ENCODE measurements at places on chromosomes 6 and 20.

DNA sequence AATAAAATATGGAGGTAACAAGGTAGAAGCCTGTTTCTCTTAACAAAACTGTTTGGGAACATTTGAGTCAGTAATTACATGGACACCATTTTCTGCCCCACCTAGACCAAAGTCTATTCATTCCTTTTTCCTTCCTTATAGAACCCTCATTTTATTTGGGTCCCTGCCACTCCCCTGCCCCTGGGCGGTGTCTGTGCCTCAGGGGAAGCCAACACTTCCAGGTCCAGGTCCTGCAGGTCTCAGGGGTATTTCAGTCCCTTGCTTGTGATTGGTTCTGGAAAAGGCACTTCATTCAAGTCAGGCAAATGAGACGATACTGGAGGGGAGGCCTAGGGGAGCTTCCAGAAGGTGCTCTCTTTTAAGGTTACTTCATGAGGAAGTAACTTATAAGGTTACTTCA, 42.3 kb downstream of the SLC35D3 start:
- DNase-seq, result no peak

DNA sequence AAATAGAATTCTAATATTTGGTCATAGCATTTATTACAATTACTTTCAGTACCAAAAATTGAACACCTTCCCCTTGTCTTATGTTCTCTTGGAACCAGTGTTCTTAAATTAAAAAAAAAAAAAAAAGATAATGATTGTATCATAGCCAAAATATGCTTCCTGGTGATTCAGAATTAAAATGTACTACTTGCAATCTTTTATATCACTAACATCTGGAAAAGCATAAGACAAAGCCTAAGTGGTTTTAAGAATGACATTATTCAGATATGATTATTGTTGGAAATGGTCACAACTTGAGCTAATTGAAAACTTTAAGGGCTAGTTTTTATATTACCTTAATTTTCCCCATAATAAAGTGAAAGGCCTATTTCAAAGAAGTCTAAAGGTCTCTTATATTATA, 493.3 kb upstream of the MARCKS start:
- no peak for DNase-seq

DNA sequence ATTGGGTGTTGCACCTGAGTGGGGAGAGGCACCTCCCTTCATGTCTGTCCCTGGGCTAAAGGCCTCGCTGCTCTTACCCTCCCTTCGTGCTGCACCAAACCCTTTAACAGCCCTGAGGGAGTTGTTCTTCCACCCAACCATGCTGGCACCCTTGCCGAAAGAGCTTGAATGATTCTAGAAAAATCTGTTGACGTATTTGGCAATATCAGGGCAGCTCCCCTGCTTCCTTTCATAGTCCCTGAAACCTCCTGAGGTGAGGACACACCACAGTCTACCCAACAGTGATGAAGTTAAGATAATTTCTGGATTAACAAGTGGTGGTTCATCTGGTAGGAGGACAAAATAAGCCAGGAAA, 15.3 kb downstream of the CD83 start:
- DNase-seq, result no peak

DNA sequence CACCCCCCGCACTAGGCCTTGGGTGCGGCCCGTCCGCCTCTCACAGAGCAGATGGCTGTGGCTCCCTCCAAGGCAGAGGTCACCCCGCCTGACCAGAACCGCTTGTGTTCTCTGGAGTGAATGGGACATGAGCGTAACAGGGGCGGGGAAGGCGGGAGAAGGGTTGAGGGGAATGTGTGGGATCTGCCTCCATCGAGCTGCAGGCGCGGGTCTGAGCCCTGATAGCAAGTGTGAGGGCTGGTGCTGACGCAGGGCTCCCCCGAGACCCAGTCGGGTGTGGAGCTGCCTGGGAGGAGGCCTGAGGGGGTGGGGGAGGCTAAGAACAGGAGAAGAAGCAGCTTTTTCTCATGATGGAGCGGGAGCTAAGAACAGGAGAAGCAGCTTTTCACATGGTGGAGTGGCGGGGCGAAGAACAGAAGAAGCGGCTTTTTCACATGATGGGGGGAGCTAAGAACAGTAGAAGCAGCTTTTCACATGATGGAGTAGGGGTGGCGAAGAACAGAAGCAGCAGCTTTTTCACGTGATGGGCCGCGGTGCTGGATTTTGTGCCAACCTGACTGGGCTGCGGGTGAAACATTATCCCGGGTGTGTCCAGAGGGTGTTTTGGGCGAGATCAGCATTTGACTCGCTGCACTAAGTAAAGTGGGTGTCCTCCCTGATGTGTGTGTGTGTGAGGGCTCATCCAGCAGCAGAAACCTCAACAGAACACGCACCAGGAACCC, 169.3 kb downstream of the TTLL2 start:
- no peak for DNase-seq

DNA sequence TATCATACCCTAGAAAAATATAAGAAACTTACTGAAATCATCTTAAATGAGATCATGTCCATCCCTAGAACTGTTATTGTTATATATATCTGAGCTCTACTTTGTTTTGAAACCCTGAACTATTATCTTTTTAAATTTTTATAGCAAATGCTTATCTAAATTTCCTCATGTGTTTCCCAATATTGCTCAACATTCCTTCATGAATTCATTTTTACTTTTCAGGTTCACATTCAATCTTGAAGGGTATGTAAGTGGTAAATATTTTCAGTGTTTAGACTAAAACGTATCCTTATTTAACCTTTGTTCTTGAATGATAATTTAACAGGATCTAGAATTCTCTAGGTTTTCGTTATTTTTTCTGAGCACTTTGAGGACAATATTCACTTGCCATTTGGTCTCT, 23.9 kb downstream of the PDE7B start:
- no peak for DNase-seq

GRCh38 chr6:39935241-39935640, 979 bp upstream of the MOCS1 start:
- DNase-seq, result no peak

DNA sequence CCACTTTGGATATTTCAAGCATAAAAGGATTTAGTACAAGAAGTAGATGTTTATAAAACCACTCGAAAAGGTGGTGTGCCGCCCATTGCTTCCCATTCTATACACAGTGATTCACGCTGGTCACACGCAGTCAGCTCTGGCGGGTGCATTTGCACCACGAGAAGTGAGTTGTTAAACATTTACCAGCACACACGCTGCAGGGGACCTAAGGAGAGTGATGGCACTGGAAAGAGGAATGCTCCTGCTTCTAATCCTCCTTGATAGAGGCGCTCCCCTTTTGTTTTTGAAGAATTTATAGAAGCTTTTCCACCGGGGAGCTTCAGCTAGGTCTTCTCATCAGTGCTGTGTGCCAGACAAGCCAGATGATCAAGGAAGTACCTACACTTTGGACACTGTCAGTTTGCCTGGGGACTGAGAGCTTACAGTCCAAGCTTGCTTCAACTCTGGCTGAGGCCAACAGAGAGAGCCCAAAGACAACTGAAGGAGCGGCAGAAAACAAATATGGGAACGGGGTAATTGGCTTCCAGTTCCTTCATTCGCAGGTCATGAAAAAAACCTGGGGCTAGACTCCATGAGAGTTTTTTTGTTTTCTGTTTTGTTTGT, 31.2 kb downstream of the MUC22 start:
- no peak for DNase-seq

DNA sequence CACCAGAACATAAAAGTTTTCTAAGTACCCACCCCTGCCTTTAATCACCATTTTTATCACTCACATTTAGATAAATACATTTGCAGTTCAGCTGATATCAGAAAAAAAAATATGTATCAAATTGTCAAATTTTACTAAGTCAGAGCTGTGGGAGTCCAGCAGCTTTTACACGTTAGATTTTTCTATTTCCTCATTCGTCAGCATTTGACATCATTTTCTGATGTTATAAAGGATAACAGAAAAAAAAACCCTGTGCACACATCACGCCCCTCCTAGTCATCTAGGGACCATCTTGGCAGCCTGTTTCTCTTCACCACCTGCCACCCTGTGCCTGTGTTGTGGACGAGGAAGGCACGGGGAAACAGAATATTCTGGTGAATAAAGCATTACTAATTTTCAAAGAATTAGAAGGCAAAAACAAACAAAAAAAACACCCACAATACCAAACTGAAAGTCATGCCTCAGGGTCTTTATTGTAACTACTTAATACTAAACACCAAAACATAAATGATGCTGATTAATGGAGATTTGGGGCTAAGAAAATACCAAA, 12.4 kb downstream of the B4GALT5 start:
- peak; percentile 68 for DNase-seq

- no peak for DNase-seq
Observed at GRCh38 chr20:55649254-55649653, 356.1 kb downstream of the CBLN4 start.

DNA sequence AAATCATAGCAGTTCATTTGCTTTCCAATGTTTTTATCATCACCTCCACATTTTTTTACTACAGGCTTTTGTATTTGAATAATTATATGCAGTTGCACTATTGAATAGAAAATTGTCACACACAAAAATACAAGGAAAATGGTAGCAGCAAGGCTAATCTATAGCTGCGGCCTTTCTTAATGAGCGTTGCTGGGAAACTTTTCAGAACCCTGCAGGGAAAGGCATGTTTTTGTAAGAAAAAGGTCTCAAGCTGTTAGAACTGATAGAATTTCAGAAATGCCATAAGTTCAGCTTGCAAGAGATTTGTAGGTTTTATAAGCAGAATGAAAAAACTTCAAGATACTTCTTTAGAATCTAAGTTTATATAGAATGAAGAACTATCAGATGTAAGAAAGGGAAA, 535.8 kb downstream of the LMBRD1 start:
- no peak for DNase-seq

DNA sequence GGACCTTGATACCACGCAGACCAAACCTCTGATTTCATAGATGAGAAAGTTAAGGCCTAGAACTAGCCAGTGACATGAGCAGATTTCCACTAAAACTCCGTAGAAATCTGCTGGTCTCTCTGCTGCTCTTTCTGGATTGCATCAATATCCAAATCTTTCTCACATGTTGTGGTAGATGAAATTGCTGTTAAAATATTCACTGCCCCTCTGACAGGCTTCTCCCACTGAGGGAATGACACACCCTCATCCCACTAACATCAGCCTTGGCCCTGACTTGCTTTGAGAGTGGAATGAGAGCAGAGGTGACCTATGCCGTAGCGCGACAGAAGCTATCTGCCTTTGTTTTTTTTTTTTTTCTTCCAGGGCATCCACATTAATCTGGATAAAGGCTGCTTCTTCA, 20.4 kb upstream of the EXOC2 start:
- DNase-seq, result no peak

DNA sequence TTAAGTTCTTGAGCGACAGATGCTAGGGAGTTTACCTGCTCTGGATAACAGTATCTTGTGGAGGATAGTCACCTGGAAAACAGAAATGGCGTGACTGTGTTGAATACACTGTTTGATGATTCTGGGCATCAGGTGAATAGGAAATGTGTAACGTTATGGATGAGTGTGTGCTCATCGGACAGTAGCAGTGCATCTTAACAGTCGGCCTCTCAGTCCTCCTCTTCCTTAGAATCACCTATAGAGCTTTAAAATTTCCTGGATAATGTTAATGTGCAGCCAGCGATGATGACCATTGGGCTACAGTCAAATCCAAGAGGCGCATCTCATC, 217.7 kb downstream of the OR2B2 start:
- no peak for DNase-seq

- DNase-seq, result no peak
Observed at GRCh38 chr6:118669561-118669960, 18.2 kb upstream of the CEP85L start.

GRCh38 chr20:4088766-4089165, 73.4 kb upstream of the RNF24 start:
- no peak for DNase-seq

- DNase-seq, result no peak
Observed at GRCh38 chr6:132491303-132491702, 21.6 kb downstream of the STX7 start.

DNA sequence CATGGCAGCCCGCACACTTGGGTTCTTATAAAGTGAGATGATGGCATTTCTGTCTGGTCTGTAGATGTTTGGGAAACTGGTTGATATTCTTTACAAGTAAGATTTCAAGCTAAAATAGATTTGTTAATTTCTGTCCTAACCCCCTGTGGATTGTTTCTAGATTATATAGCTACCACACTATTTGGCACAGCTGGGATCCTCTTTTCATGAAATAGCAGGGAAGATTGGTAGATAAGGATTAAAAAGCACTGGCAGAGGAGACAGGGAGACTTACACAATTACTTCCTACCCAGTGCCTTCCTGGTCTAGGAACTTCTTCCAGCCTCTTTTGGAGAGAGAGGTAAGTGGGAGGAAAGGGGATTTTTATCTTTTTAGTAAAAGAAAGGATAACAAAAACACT, 13.2 kb upstream of the ATXN1 start:
- no peak for DNase-seq

DNA sequence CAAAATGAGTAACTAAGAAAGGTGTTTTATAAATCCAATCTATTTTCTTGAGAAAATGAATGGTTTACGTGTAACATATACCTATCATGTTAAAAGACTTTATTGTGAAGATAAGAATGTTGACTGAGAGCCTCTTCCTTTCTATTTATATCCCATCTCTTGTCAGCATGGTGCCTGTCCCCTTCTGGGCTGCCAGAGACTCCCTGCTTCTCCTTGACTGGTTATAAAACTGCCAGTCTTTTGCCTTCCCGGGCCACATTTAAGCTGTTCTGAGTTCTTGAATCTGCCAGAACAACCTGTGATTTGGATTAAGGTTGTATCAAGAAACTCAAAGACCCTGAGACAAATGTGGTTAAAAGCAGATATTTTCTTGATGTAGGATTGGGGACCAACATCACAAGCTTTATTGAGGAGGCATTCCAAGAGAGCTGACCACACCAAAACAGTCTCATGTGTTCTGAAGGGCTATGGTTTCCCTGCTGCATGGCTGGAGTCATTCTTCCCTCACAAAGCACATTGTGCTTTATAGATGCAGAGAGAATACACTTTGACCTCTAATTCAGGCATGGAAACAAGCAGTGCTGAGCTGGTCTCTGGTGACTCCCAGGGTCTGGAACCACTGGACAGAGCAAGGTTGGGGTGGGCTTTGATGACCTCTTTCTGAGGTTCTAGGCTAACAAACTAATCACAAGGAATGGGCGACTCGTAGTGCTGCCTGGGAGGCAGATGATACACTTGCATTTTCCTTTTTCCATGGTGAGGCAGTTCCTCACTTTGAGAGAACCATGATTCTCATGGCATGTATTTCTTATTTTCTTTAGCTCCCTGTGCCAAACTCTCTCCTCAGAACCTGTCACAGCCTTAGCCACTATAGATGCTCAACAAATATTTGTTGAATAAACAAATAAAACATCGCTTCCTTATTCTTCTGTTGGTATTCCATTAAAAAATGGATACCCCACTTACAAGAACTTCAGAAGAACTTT, 205.0 kb upstream of the PREP start:
- no peak for DNase-seq
